ENCODE measurements at places on chromosomes 7 and 10.

DNA sequence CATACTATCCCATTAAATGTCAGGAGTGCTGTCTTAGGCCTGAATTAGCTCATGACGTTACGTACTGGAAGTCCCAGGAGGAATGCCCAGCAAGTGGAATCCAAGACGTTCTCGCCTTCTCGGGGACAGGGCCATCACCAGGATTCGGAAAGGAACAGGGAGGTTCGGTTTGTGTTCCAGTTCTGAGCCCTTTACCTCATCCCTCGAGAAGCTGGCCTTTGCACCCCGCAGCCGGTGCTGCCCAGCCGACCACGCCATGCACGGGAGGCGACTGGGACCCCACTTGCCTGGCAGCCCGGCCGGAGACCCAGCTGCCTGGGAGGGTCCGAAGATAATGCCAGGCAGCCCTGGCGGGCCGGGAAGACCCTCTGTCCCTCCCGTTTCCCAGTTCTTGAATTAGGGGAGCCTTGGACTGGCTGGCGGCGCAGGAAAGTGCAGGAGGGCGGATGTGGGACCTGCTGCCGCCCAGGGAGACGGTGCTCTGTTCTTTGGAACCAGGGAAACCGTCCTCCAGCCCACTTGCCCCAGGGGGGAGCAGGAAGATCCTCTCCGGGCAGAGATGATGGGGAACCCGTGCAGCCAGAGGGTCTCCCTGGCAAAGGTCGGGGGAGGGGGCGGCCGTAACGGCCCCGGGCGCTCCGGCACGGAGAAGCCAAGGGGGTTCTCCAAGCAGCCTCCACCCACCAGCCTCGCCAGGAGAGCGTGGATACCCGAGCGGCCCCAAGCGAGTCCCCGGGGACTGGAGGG lies 671 bp upstream of the CHST3 start:
- peak; percentile 20 for DNase-seq

GRCh38 chr7:30697719-30698460 lies 15.6 kb upstream of the CRHR2 start:
- DNase-seq, result no peak

DNA sequence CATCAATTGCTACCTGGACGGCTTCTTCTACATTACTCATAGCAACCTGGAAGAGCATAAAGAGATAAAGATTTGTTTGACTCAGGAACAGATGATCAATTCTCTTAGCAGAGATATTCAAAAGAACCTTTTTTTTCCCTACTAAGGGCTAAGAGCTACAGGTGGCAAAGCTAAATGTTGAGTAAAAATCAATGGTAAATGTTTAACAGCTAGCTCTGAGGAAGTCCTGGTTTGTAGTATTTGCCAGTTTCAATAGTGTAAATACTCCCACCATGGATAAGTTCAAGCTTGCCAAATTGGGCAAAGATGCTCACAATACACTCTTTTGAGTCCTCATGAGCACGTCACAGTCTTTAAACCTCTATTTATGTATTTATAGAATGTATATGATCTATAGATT lies 64.0 kb downstream of the AKR1E2 start:
- DNase-seq, result no peak

DNA sequence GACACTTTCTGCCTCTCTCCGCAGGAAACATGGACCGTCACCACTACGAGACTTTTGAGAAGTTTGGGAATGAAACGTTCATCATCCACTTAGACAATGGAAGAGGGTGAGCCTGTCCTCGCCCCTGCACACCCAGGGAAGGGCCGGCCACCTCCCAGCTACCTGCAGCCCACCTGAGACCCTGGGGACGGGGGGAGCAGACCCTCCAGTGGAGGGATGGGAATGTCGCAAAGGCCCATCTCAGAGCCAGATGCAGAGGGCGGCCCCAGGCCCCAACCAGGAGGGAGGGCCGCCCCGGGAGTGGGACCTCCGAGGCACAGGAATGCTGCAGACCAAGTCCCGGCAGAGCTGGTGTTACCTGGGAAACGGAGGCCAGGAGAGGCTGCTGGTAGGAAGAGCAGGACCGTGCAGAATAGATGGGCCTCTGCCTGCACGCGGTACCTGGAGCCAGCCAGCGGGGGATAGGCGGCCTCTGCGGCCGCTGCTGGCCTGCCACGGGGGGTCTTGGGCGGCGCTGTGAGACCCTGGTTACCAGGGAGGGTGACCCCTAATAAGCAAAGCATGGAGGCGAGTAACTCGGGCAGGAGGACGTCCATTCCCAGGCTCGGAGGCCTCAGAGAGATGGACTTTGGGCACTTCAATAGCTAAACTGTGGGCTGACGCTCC lies 32.9 kb upstream of the FOXL3 start:
- DNase-seq, result no peak

DNA sequence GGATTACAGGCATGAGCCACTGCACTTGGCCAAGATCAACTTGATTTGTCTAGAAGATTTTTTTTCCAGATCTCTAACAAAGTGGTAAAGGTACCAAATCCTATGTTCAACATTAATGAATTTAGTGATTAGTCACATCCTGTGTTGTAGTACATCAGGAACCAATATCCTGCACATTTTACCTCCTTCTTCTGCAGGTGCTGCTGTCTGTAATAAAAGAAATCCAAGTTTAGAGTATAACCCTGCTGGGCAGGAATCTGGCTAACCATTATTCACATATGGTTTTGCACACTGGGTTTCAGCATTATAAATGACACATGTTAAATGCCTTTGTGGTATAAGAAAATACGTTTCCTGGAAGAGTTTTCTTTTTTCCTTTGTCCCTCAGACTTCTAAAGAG lies 10.8 kb downstream of the PARD3 start:
- DNase-seq, result peak; percentile 13

DNA sequence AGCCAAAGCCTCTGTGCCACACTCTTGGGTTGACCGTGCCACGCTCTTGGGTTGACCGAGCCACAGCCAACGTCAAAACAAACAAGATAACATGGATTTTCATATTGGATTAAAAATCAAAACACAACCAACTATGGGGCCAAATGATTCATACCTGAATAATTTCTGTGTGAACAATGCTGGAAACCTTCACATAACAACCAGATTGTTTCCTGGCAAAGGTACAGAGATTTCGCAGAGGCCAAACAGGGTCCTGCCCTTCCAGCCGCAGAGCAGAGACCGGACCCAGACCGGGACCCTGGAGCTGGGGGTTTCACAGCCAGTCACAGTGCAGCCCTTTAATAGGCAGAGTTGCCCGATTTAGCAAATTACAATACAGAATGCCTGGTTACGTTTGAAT lies 40.5 kb downstream of the ITIH5 start:
- DNase-seq, result no peak

- no peak for DNase-seq
Measured at GRCh38 chr7:50923476-50923875, 140.8 kb upstream of the GRB10 start.

DNA sequence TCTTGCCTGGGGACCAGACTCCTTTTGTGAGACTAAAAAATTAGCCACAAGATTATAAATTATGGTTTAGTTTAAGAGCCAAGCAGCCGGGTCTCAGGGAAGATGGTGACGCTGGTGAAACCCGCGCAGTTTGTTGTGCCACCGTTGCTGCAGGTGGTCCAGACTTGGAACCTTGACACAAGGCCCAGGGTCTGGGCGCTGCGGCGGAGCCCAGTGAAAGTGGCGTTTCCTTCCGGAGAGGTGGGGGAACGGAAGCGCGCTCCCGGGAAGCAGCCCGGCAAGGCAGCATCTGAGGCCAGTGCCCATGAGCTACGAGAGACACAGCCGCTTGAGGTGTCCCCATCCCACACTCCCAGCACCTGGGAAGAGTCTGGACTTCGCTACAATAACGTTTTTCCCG lies 131.6 kb downstream of the SKIDA1 start:
- no peak for DNase-seq

DNA sequence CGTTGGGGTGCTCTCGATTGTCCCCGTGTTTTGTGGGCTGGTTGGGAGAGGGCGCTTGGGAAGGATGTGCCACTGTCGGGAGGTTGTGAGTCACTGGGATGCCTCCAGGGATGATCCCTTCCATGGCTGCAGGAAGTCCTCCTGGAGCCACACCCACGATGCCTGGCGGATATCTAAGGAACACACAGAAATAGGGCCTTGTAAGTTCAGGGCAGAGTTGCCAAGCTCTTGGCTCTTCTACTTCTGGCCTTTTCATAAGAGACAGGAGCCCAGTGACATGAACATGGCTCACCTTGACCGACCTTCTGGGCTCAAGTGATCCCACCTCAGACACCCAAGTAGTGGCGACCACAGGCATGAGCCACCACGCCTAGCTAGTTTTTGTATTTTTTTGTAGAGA lies 47.6 kb downstream of the ZRANB1 start:
- peak; percentile 70 for DNase-seq

DNA sequence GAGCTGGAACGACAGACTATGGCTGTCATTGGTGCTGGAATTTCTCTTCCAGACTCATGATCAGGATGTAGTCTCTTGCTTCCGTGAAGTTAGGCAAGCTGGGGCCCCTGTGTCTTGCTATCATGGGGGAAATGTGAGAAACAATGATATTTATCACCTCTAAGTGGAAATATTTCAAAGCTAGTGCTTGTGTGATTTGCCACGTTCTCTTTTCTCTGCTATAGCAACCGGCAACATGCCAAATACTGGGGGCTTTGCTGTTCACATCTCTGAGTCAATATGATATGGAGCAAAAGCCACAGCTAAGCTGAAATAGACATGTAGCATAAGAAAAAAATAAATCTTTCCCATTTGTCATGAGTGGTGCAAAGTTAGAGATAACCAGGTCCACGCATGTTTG lies 668.2 kb upstream of the IGFBP3 start:
- DNase-seq, result no peak

GRCh38 chr10:62543571-62544355 lies 169.6 kb downstream of the ZNF365 start:
- DNase-seq, result no peak

- DNase-seq, result no peak
Measured at GRCh38 chr10:8927705-8928104, 873.2 kb downstream of the GATA3 start.

DNA sequence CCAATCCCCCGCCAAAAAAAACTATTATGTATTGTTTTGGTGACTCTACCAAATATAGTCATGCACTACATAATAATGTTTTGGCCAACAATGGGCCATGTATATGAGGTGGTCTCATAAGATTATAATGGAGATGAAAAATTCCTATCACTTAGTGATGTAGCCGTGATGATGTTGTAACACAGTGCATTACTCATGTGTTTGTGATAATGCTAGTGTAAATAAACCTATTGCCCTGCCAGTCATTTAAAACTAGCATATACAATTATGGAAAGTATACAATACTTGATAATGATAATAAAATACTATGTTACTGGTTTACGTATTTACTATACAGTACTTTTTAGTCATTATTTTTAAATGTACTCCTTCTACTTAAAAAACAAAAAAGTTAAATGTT lies 101.5 kb downstream of the SLC25A40 start:
- DNase-seq, result no peak

GRCh38 chr10:2529945-2530344 lies 537.4 kb upstream of the PFKP start:
- no peak for DNase-seq

GRCh38 chr10:48651839-48652238 lies 32.8 kb upstream of the WDFY4 start:
- no peak for DNase-seq

- no peak for DNase-seq
Measured at GRCh38 chr7:50366311-50366710, 61.8 kb downstream of the IKZF1 start.

DNA sequence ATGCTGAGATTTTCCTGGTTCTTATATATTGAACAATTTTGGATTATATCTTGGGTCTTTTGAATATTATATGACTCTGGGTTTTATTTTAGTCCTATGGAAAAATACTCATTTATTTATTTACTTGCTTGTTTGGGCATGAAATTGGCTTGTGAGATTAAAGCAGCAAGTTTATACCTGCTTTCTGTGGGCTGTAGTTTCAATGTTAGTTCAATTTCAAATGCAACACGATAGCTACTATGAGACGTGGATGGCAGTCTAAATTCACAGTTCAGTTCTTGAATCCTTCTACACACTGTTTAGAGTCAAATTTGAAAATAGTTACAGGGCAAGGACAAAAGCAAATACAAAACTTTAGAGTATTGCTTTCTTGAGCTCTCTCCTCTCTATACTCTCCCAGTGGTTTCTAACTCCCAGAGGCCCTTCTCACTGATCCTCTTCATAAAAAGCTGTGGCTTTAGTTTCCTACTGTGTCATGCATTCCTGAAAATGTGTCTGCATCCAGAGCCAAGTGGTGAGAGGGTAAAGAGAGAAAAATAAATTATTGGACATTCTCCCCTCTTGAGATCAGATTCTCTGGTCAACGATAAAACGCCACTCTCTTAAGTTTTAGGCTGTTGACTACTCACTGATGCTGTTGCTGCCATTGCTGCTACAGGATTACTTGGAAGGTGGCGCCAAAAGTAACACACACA lies 34.4 kb downstream of the POLR1F start:
- DNase-seq, result peak; percentile 19

GRCh38 chr10:99617696-99618095 lies 2.5 kb downstream of the SLC25A28 start:
- no peak for DNase-seq

DNA sequence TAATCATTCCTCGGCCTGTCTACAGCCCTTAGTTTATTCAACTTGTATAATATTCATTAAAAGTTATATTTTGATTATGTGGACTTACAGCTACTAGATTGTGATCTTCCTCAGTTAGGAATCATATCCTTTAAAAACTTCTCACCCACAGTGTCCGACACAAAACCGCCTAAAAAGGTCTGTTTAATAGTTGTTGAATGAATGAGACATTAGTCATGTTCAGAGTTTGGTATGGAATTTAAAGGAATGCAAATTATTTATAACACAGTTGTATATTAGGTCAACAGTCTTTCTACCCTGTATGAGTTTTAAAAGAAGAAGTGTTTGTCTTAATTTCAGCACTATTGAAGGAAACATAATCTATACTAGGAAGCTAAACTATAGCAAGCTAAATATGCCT lies 390.0 kb downstream of the ARL4A start:
- DNase-seq, result peak; percentile 76

DNA sequence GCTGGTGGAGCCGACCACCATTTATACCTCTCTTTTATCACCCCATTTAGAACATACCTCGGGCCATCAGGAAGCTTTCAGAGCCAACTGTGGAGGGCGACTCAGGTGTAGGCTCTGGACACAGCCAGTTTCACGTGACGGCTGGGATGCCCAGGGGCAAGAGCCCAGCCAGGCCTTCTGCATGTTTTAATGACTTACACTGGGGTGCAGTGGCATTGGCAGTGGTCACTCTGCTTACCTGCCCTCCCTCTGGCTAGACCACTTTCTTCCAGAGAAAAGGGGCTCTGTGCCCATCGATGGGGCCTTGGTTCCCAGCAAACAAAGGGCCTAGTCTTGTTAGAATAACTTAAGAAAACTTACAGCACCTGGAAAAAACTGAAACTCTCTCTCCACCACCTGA lies 50.0 kb downstream of the PNLIPRP2 start:
- DNase-seq, result no peak

- no peak for DNase-seq
Measured at GRCh38 chr7:151339651-151340382, 1.8 kb upstream of the NUB1 start.

- no peak for DNase-seq
Measured at GRCh38 chr7:355568-355967, 65.6 kb downstream of the FOXL3 start.
